ENCODE measurements at places on chromosomes 1 and 21. TPM values are rescaled to one million over a fixed set of nuclear protein-coding genes. Genes with fewer than 3 reads are reported as not detected.

Gene PLA2G2D
- total RNA-seq = not detected

Gene RAD54L
- total RNA-seq = 49.0 TPM

Gene DNAJC6
- 3.0 TPM for total RNA-seq

Gene SEMA4A
- total RNA-seq = 132 TPM

Gene CYP4X1
- not detected for total RNA-seq

Gene MFN2
- 69.5 TPM for total RNA-seq

Gene INAVA
- not detected for total RNA-seq

Gene SLC1A7
- total RNA-seq = not detected

Gene LCE6A
- total RNA-seq = not detected

Gene CASQ1
- total RNA-seq = 0.30 TPM

Gene CRB1
- total RNA-seq = not detected

Gene DENND2D
- total RNA-seq = 139 TPM

Gene CLIC6
- total RNA-seq = 1.3 TPM

Gene DRAM2
- 24.7 TPM for total RNA-seq

Gene LRRC8C
- total RNA-seq = 56.5 TPM

Gene BECN2
- not detected for total RNA-seq

Gene PEAR1
- total RNA-seq = 0.80 TPM
